GM10248 (cell line): ENCODE measurements at places on chromosomes 4 and X.
A peak's percentile ranks its signal among the peaks of the same experiment; 100 is the strongest.

GRCh38 chr4:14883166-14883565, 119.1 kb upstream of the CPEB2 start:
- no peak for DNase-seq

GRCh38 chr4:83582289-83582785, 46.4 kb downstream of the GPAT3 start:
- no peak for DNase-seq

DNA sequence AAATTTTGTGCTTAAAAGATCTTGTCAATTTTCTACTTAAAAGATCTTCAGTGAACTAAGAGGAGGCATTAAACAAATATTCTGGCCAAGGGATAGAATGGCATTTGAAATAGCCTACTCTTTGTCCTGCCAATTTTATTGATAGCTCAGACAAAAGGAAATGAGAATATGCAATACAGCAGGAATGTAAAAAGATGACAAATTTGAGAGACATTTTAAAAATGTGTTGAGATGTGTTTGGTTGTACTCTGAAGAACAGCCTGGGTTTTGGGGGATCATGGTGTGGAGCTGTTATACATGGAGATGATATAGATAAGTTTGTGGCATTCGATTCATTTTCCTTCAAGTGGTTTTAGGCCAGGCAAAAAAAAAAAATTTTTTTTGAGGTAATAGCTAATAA, 11.6 kb upstream of the MAD2L1 start:
- DNase-seq = no peak

GRCh38 chrX:53449632-53450031, 15.5 kb upstream of the HSD17B10 start:
- DNase-seq = no peak

GRCh38 chr4:183450108-183450507, 5.7 kb downstream of the CDKN2AIP start:
- DNase-seq = no peak

GRCh38 chrX:40201329-40201885, 103.6 kb upstream of the BCOR start:
- DNase-seq = peak; percentile 56

DNA sequence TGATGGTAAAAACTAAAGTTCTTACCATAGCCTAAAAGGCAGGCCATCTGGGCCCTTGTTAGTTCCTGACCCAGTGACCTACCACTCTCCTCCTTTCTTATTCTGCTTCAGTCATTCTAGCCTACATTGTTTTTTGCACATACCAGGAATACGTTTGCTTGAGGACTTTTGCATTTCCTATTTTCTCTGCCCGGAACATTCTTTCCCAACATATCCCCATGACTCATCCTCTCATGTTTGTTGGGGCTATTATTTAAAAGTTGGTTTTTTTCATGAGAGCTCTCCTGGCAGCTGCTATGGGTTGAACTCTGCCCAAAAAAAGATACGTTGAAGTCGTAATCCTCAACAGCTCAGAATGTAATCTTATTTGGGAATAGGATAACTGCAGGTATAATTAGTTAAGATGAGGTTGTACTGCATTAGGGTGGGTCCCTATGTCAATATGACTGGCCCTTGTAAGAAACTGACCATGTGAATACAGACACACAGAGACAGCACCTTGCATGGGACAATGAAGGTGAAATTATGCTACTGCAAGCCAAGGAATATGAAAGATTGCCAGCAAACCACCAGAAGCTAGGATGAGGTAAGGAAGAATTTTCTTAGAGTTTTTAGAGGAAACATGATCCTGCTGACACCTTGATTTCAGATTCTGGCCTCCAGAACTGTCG, 138.3 kb upstream of the PDHA2 start:
- DNase-seq = no peak

- no peak for DNase-seq
Measured at GRCh38 chrX:139734996-139735395, 27.0 kb upstream of the MCF2 start.

DNA sequence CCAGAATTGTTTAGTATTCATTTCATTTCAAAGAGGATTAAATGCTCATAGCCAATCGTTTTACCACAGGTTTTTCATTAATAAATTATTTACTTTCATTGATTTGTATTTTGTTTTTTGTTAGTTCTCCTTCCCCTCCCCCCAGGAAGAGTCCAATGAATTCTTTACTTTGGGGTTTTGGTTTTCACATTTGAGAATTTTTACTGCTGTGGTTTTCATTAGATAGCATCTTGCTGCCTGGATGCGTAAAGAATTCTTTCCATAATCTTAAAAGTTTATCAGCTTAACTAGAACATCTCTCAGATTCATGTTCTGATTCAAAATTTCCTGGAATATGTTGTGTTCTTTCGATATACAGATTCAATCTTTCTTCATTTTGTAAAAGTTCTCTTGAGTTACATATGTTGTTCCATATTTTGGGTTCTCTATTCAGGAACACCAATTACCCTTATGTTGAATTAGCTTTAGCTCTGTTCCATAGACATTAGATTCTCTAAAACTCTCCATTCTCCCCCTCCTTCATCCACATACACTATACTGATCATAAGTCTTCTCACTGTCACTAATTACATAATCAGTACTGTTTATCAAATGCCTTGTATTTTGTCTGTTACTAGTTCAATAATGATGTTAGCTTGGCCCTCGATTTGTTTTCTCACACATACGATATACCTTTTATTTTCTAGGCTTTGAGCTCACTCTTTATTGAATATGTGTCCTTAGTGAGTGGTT, 184.4 kb downstream of the CAMK2D start:
- DNase-seq = no peak

DNA sequence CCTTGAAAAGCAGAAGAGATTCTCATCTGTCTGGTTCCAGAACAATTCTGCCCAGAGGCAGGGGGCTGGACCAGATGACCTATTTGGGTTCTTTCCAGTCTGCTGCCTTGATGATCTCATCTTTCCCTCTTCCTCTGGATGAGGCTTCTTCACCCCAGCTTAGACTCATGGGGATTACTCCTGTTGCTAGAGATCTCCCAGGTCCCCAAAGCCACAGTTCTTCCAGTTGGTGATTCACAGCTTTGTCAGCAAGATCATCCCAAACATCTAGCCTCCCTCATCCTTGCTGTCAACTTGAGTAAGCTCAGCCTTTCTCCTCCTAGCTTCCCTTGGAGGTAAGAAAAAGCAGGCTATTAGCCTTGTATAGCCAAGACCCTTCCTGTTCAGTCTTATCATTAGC, 64.2 kb upstream of the PJA1 start:
- no peak for DNase-seq

DNA sequence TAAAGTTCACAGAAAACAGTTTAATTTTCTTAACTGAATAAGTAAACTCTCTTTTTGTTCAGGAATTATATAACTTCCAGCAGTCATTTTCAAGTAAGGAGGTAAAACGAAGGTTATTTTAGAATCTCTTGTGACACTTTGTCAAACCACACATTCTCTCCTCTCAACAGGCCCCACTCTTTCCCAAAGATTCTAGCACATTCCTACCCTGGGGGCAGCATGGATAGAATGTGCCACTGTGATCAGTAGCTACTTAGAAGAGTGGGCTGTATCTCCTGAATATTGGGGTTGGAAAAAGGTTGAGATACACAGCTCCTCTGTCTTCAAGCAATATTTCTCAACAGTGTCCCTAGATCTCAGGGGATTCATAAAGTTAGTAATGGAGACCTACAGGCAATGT, 157.6 kb downstream of the EMCN start:
- DNase-seq = no peak

DNA sequence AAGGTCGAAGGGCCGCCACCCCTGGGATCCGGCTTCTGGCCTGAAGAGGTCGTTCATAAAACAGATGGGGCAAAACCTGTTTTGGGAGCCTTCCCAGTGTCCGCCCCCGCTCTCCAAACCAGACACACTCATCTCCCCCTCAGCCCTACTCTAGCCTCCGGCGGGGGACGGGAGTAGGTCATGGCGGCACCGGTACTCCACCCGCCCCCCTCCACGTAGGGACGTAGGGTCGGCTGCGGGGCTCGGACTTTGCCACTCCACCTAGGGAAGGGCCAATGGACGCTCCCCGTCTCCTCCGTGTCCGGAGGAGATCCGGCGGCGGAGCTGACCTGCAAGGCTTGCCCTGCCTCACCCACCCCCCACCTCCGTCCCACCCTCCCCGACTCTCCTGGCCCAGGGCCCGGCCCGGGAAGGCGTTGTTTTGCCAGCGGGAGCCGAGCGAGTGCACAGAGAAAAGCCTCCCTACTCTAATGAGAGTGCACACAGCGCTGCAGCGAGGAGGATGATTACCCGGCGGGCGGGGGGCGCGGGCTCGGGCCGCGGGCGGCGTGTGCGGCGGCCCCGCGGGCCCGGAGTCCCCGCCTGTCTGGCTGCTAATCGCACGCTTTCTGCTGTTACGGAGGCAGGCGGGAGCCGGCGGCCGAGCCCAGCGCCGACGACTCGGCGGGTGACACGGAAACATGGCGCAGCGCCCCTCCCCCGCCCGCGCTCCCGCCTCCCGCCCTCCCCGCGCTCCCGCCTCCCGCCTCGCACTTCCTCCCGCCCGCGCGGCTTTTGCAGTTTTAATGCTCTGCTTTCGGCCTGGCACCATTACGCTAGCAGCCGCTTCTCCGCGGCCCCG, 8.3 kb upstream of the BCOR start:
- DNase-seq = no peak

DNA sequence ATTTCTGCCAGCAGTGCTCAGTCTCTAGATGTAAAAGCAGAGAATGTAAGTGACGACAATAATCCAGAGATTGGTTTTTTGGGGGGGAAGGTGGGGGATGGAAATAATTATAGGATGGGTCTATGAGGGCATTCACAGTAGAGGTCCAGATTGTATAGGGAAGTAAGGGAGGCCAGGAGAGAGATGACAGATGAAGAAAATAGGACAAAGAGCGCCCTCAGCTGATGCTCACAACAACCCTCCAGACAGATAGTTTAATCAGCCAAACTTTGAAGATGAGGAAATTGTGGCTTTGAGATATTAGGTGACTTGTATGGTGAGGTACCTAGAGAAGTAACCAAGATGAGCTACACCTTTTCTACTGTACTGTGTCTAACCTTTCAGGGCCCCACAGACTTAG, 137.9 kb downstream of the MAGEB17 start:
- DNase-seq = no peak

DNA sequence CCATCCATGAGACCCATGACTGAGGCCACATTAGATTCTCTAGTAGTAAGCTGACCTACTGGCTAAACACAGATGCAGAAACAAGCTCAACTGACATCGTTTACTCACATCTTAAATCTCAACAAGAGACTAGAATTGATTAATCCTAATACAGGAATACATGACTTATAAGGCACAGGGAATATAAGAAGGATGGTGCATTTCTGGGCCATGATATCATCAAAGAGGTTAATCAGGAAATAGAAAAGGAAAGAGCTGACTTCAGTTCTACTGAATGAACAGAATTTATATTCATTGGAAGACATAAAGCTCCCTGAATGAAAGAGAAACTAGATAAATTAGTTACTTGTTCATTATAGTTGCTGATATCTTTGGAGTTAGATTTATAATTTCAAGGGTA, 1406.5 kb downstream of the STIM2 start:
- no peak for DNase-seq

- no peak for DNase-seq
Measured at GRCh38 chr4:69836287-69836686, 23.7 kb downstream of the SULT1E1 start.

- no peak for DNase-seq
Measured at GRCh38 chr4:28792917-28793597, 1927.1 kb upstream of the PCDH7 start.

DNA sequence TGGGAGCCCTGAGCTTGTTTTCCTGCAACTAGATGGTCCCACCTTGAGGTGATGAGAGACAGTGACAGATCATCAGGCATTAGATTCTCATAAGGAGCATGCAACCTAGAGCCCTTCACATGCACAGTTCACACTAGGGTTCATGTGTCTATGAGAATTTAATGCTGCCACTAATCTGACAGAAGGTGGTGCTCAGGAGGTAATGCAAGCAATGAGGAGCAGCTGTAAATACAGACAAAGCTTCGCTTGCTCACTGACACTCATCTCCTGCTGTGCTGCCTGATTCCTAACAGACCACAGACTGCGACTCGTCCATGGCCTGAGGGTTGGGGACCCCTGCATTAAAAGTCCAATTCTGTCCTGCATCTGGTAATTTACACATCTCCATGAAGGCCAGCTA, 141.6 kb downstream of the KCNIP4 start:
- DNase-seq = no peak

- DNase-seq = no peak
Measured at GRCh38 chr4:63430105-63430504, 979.1 kb downstream of the TECRL start.

DNA sequence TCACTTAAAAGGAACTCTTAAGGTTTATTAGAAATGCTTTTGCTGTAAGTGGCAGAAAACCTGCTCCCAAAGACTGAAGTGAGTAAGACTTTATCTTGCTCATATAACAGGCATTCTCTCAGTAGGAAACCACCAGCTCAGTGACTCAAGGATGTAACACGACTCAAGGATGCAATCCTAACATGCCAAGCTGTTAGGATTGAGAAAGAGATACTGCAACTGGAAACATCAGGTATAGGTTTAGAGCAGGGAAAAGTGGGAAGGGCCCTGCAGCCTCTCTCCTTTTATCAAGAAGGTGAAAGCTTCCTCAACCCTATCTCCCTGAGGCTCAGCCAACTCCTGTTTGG, 11.9 kb upstream of the SLC9A7 start:
- DNase-seq = no peak

- no peak for DNase-seq
Measured at GRCh38 chr4:8392591-8393190, 47.8 kb downstream of the ACOX3 start.

- no peak for DNase-seq
Measured at GRCh38 chr4:181301735-181302710, 941.2 kb upstream of the TENM3 start.

- no peak for DNase-seq
Measured at GRCh38 chr4:77449171-77449570, 156.4 kb upstream of the CXCL13 start.

GRCh38 chr4:165964591-165964990, 91.6 kb downstream of the TLL1 start:
- DNase-seq = no peak

- DNase-seq = no peak
Measured at GRCh38 chrX:8760021-8760420, 28.1 kb upstream of the ANOS1 start.

DNA sequence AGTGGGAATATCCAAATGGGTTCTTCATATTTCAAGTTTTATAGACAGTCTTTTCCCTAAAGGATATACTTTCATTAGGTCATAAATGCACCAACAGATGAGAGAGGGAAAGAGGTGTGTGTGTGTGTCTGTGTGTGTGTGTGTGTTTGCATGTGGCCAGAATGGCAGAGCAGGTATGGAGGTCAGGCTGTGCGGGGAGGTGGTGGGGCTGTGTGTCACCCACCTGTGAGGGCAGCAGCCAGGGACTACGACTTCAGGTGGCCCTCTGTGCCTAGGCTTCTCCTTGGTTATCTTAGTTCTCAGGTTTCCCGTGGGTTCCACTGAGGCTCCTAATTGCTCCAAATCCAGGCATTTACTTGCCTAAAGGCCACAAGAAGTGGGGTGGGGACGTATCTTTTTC, 14.6 kb downstream of the HAND2 start:
- DNase-seq = no peak

- no peak for DNase-seq
Measured at GRCh38 chr4:43332052-43332425, 439.5 kb downstream of the GRXCR1 start.
